Effector CD8-positive, alpha-beta T cell (primary cell): ENCODE measurements at places on chromosomes 16 and 17.

GRCh38 chr16:22366889-22367288 is 7.5 kb downstream of the CDR2 start:
- no peak for DNase-seq

GRCh38 chr17:4721203-4722135 is 9.8 kb upstream of the MED11 start:
- no peak for DNase-seq

- DNase-seq = no peak
These were observed 287.4 kb downstream of the HAPSTR1 start for GRCh38 chr16:9378876-9379275.

DNA sequence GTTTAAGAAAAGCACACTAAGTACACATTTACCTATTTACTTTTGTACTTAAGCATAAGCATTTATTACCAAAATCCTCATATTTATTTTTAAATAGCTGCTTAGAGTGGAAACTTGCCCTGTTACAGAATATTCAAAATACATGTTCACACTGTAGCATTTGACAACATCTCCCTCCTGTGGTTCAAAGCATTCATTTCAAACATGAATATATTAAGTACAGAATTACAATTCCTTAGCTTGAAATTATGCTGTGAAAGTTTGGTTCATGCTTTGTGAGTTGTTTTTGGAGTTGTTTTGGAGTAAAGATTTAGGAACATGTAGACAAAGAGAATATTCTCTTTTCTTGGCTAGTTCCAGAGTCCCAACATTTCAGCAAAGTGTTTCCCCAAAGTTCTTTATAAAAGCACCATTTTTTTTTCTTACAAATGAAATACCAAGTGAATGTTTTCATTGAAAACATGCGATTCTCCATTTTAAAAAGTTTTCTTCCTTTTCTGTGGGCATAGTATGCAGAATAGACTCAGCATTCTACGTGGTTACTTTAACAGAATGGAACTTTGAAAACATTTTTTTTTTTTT is 33.2 kb downstream of the TUBD1 start:
- no peak for DNase-seq

DNA sequence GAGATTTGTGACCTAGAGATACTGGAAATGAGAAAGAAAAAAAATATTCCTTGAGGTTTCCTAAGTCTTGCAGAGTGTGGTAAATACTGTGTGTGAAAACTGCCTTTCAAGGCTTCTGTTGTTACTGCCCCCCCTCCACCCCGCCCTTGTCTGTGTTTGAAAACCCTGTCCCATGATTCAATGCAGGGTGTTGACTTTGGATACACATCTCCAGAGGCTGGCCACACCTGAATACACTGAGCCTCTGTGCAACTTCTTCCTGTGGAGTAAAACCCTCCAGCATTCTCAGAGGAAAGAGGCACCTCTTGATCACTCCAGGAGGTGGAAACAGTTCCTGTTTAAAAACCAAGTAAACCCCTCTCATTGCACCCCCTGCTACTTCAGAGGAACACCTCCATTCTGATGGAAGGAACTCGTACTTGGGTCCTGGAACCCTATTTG is 123.0 kb upstream of the CACNG5 start:
- no peak for DNase-seq

- no peak for DNase-seq
These were observed 7.9 kb downstream of the NAT9 start for GRCh38 chr17:74768069-74768762.

GRCh38 chr17:15954222-15954621 is 9.3 kb downstream of the ADORA2B start:
- no peak for DNase-seq

- no peak for DNase-seq
These were observed 202.1 kb upstream of the PSMD7 start for GRCh38 chr16:74094514-74094913.

- DNase-seq = no peak
These were observed 266.7 kb downstream of the ENGASE start for GRCh38 chr17:79341222-79341780.

- peak; percentile 75 for DNase-seq
These were observed 6.5 kb downstream of the SCGB1C2 start for GRCh38 chr17:143785-144281.

DNA sequence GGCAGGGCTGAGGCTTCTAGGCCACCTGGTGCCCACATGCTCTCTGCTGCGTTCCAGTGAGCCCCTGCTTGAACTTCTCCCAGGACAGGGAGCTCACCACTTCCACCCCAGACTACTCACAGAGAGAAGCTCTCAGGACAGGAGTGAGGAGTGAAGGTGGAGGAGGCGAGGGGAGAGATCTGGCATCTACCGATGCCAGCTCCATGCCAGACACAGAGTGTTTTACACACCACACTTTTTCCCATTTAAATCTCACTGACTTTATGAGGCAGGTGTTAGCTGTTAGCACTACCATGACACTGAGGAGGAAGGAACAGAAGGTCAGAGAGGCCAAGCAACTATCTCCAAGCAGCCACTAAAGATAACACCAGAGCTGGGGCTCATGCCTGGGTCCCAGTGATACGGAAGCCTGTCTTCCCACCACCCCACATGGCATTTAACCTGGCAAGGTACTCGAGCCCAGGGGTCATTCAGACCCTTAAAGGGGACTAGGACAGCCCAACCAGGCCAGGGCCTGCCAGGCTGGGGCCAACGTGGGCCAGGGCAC is 6.8 kb downstream of the FAM83G start:
- no peak for DNase-seq

DNA sequence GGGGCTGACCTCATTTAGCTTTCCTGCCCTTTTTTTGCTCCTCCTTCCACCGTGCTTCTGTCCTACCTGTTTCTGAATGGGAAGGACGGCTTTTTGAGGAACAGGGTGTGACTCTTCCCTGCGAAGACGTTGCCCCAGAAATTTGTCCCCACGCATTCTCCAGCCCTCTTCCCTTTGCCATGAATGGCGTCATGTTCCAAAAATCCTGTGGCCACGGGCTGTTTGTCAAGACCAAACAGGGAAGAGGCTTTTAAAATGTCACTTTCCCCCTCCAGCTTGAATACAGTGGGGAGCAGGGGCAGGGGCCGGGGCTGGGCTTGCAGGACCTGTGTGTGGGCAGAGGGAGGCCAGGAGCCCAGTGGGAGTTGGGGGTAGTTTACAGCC is 13.9 kb downstream of the MPRIP start:
- DNase-seq = no peak

GRCh38 chr17:28491286-28491685 is 14.9 kb upstream of the FOXN1 start:
- no peak for DNase-seq

DNA sequence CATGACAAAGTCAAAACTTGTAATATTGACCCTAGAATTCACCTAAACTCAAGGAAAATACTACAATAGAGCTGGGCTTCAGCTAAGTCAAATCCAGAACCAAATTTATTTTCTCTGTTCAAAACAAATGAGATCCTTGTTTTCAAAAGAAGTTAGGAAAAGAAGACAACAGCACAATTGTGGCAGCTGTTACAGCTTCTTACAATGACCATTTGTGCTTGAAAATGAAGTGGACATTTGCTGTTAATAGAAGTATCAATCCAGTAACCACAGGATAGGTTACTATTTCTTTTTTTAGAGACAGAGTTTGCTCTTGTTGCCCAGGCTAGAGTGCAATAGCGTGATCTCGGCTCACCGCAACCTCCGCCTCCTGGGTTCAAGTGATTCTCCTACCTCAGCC is 44.4 kb downstream of the APPBP2 start:
- no peak for DNase-seq

- no peak for DNase-seq
These were observed 257.6 kb downstream of the PARN start for GRCh38 chr16:14372471-14372870.

- peak; percentile 5 for DNase-seq
These were observed 11.0 kb downstream of the DNASE1 start for GRCh38 chr16:3665508-3665907.

DNA sequence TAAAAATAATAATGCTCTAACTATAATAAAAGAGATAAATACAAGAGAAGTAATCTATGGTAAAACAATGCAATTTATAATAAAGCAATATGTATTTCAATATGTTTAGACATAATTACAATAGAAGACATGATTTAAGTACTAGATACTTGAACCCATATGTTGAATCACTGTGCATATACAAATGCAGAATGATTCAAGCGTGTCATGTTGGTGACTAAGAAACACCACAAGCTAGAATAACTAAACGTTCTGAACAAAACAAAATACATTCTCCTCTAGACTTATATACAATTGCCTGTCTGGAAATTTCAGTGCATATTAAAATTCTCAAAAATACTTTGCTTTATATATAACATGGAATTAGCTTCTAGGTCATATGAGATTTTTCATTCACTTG is 11.2 kb downstream of the TADA2A start:
- DNase-seq = no peak
